Lung (tissue), 17 donors: ENCODE measurements at places on chromosomes 1 and 21.

DNA sequence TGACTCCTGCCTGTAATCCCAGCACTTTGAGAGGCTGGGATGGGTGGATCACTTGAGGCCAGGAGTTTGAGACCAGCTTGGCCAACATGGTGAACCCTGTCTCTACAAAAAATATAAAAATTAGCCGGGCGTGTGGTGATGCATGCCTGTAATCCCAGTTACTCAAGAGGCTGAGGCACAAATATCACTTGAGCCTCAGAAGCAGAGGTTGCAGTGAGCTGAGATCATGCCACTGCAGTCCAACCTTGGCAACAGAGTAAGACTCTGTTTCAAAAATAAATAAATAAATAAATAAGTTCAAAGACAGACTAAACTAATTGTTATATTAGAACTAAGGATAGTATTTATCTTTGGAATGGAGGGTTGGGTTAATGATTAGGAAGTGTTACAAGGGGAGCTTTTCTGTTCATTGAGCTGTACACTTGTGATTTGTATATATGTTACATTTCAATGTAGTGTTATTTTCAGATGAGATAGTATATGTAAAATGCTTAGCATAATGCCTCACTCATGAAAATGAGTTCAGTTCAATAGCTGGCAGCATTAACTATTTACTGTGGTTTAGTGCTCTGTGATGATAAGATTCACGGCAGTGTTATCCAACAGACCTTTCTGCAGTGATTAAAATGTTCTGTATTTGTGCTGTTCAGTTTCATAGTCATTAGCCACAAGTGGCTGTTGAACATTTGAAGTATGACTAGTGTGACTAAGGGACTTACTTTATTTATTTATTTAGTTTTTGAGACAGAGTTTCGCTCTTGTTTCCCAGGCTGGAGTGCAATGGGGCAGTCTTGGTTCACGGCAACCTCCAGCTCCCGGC is 47.7 kb downstream of the OSBPL9 start:
- DNase-seq = no peak

GRCh38 chr1:245995474-245995873 is 511.6 kb downstream of the SMYD3 start:
- DNase-seq = no peak

DNA sequence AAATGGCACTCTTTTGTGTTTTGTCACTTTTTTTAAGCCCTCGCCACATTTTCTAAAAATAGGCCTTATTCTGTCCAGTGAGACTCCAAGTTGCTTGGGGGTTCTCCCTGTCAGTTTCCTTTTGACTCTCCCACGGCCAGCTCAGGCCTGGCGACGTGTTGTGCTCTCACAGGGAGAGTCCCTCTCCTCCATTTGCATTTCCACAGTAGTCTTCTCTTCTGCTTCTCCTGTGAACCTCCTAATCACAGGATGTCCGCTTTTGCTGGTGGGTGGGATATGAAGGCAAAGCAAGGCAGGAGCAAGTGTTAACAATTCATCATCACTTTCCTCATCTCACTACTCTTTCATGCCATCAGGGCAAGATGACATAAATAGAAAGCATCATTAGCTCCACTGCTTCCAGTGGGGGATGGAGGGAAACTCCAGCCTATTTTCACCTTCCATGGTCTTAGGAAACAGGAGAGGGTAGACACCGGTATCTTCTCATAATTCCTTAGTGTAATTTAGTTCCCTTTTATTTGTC is 99.8 kb downstream of the INTS7 start:
- peak; percentile 23 for DNase-seq

- DNase-seq = no peak
These were observed 20.8 kb downstream of the ZBTB8B start for GRCh38 chr1:32485554-32486255.

DNA sequence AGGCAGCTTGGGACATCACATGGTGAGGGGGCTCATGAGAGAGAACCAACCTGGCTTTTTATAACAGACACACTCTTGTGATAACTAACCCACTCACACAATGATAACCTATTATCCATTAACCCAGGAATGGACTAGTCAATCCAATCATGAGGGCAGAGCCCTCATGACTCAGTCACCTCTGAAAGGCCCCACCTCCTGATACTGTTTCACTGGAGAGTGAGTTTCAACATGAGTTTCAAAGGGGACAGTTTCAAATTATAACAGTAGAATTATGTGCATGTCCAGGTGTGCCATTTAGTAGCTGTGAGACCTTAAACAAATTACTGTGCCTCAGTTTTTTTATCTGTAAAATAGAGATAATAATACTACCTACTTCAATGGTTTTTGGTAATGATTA is 47.6 kb upstream of the PPP2R5A start:
- no peak for DNase-seq

DNA sequence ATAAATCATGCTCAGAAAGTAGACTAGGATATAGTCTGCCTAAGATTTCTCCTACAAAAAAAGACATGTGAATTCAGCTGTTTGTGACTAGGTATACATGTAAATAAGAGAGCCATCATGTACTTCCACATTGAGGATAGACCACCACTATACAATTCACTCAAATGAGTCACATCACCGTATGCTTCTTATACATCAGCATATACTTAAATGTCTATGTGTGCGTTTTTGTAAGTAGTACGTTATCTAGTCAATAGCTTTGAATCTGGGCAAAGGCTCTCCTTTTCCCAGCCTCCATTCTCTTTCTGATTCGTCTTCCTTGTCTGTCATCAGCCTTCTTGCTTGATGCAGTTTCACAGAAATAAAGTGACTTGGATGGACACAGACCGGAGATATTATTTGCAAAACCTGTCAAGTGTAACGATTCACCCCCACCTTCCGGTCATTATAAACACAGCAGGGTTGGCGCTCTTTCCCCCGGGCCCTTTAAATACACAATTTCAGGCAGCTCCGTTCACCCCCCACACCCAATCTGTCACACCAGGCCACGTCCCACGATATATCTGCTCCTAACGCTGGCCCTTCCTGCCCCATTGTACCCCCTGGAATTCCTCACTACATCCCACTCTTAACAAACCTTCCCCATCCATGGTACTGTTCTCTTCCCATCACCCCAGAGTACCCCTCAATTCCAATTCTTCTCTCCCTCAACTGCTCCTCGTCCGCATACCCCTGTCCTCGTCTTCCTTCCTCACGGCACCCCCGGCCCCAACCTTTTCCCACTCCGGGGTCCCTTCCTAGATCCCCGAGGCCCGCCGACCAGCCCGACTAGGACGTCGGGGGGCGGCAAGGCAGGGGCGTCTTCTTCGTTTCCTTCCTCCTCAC is 636 bp downstream of the VAMP4 start:
- DNase-seq = peak; percentile 29

DNA sequence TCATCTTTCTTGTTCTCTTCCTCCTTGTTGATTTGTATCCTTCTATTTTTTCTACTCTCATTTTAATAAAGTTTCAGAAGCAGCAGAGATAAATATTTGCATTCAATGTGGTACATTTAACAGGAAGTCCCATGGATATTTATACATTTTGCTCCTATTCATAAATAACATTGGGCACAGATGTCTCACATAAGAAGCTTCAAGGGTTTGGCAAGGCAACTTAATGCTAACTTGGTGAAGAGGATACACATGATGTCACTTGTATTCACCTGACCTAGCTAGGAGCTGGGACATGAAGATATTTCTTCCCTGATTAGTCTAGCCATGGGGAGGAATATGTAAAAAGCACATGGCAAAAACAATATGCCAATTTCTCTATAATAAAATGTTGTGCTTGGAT is 65.1 kb upstream of the DUSP10 start:
- DNase-seq = no peak

DNA sequence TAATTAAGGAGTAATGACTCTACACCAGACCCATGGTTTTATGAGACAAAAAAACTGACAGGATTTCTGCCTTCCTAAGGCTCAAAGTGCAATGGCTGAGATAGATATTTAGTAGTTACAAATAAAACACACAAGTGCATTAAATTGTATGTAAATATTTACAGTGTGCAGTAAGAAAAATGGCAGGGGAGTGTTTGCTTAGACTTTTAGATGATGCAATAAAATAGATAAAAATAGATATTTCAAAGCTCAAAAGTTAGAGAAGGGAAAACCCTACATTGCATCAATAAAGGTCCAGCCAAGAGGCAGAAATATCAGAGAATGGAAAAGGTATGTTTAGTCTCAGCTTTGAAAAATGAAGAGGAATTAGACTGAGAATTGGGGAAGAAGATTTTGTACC is 226.3 kb upstream of the FGGY start:
- DNase-seq = no peak

DNA sequence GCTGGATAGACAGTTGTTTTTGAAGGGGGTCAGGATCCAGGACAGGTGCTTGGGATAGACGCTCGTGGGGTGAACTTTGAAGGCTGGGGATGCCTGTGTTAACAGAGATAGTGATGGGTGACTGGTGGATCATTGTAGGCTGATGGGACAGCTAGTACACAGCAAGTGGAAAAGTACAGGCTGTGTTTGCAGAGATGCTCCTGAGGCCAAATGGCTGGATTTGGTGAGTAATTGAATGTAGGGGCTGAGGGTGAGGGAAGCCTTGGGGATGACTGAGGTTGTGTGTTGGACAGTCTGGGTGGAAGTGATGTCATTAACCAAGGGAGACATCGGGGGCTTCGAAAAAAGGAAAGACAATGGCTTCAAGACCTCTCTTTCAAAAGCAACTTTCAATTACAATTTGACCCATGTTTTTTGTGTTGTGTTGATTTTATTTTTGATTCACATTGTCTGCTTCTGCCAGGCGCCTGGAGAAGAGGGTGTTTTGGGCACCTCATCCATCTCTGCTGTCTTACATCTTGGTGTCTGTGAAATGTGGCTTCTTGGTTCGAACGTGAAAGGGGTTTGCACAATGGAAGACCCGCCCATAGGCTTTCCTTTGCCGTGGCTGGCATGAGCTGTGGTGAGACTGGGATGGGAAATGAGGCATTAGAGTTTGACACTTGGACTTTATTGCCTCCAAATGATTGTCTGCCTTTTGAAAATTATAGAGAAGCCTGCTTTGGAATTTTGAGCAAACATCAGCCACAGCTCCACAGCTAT is 147.5 kb downstream of the FOXD2 start:
- DNase-seq = no peak

DNA sequence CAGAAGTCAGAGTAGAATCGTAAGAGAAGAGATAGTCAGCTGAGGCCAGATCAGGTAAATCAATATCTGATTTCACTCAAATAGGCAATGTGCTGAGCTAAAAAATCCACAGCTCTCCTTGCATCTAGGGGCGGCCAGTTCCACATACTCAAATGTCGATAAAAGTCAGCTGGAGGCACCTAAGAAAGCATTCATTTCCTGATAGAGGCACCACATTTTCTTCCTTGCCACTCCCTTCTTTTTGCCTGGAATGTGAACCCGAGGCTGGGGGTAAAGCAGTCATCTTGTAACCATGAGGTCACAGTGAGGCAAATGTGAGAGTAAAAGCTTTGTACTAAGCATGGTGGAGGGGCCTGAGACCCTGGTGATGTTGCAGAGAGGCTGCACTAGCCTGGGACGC is 24.2 kb upstream of the CTPS1 start:
- no peak for DNase-seq
